Smooth muscle cell of the brain vasculature (primary cell): ENCODE measurements at places on chromosomes 13 and 19.

- DNase-seq = no peak
Measured at GRCh38 chr19:55508120-55508519, 19.9 kb downstream of the SSC5D start.

DNA sequence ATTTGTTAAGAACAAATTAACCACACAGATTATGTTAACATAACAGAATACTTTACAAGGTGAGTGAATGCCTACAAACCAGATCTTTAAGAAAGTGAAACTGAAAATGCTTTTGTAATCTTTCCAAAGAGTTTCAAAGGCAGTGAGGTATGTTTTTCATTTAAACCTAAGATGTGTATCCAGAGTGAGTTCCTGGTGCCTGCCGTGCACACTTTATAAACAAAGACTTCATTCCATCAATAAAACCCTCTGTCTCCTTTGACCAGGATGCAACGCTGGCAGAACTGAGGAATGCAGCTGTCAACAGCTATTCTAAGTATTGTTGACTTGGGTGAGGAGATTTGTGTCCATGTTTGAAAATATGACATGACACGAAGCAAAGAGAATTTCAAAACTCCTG lies 344.6 kb downstream of the DNAJC15 start:
- no peak for DNase-seq

- DNase-seq = no peak
Measured at GRCh38 chr13:80400865-80401426, 60.0 kb upstream of the SPRY2 start.

DNA sequence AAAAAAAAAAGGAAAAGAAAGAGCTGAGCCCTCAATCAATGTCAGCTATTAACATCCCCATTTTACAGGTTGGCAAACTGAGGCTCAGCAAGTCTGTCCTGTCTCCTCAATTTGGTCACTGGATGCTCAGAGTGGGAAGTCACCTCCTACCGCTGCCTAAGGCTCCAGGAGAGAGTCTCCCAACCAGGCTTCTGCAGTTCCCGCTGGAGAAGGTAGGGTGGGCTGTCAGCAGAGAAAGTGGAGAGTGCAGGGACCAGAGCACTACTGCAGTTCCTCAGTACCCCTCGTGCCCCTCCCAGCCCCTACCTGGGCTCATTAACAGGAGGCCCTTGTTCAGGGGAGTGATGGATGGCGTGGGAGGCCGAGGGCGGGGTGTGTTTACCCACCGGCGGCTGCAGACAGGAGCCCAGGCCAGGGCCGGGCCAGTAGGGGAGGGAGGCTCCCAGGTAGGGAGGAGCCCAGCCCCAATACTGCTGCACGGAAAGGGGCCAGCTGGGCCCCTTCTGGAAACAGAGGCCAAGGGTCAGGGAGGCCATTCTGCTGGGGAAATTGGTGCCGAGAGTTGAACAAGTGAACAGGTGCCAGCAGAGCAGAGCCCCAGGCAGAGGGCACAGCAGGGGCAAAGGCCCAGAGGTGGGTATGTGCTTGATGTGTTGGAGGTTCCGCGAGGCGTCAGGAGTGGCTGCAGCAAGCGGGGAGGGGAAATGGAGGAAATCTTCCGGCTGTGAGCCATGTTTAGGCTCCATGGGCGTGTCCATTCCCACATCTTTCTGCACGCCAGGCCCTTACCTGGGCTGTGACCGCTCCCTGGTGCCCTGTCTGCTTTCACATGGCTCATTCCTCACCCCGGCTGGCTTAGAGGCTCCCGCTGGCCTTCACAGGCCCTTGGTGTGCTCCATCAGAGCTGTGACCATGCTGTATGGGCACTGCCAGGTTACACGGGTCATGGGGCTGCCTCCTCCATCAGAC lies 7.6 kb upstream of the COMP start:
- DNase-seq = no peak

DNA sequence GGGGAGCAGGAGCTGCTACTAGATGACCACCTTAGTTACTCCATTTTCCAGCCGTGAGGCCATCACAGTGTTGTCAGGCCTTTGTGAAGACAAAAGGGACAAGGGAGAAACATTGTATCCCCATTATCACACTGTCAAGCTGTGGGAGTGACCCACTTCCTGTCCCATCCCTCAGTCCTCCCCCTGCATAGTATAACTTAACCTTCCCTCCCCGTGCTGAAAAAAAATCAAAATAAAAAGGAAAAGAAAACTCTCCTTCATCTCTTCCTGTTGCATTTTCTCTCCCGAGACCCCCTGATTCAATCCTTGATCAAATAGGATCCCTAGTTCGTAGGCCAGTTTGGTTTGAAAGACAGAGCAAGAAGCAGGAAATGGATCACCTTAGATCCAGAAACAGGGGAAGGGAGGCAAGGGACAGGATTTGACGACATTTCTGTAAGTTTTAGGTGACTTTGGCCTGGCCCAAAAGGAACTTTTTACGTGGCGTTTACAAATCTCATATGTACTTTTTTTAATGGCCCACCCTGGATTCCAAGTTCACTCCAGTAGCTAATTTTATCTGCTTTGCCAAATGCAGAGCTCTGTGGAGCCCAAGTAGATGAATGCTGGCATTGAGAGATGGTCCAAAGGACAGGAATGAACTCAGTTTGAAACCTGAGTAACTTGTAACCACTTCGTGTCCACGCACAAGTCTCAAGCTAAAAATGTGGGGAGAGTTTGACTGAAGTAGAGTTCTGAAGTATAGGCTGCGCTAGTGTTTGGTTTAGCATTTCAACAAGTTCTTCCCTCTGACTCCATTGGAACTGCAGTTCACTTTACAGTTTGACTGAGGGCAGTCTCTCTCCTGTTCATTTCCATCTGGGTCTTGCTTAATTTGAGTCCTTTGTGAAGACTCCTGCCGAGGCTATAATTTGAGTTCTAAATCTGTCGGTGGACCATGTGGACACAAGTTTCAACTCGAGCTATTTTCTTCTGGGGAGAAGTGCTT lies 16.6 kb upstream of the GATAD2A start:
- no peak for DNase-seq

- peak; percentile 57 for DNase-seq
Measured at GRCh38 chr13:51729866-51730553, 74.0 kb downstream of the DHRS12 start.

GRCh38 chr19:48826606-48827020 lies 9.7 kb downstream of the HSD17B14 start:
- DNase-seq = no peak
